ENCODE measurements at places on chromosomes 12 and 14.

GRCh38 chr12:5537771-5538170 is 105.9 kb downstream of the NTF3 start:
- no peak for DNase-seq

DNA sequence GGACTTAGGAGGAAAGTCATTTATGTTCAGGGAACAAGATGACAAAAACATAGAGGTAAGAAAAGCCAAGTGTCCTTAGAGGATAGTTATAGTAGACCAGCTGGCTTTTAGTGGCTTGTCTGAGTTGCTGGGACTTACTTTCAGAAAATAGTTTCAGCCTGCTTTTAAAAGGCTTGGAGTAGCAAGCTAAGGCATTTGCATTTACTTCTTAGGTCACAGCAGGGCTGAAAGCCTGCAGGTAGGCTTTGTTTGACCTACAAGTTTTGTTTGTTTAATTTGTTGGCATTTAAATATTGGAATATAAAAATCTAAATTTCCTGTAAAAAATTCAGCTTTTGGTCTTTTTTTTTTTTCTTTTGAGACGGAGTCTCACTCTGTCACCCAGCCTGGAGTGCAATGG is 5.1 kb downstream of the ACSS3 start:
- DNase-seq: no peak

- DNase-seq: peak; percentile 36
These were observed 10.6 kb upstream of the CLEC12A start for GRCh38 chr12:9960590-9960989.

DNA sequence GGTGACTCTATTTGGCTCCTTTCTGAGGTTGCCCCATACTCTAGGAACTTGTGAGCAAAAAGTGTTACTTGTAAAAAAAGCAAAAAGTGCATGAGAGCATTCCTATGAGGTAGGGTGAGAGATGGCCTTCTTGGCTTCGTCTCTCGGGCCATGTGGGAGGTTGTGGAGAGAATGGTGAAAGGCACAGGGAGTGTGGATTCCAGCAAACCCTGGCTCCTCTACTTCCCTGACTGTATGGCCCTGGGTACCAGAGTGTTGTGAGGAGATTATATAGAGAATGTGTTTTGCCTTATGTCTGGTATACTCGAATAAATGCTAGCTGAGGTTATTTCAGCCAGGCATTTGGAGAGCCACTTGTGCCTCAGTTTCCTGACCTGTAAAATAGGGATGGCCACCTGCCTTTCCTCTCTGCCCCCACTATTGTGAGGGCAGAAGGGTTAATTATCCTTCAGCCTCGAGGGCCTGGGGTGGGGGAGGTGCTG is 11.0 kb downstream of the PLEKHG3 start:
- DNase-seq: no peak

DNA sequence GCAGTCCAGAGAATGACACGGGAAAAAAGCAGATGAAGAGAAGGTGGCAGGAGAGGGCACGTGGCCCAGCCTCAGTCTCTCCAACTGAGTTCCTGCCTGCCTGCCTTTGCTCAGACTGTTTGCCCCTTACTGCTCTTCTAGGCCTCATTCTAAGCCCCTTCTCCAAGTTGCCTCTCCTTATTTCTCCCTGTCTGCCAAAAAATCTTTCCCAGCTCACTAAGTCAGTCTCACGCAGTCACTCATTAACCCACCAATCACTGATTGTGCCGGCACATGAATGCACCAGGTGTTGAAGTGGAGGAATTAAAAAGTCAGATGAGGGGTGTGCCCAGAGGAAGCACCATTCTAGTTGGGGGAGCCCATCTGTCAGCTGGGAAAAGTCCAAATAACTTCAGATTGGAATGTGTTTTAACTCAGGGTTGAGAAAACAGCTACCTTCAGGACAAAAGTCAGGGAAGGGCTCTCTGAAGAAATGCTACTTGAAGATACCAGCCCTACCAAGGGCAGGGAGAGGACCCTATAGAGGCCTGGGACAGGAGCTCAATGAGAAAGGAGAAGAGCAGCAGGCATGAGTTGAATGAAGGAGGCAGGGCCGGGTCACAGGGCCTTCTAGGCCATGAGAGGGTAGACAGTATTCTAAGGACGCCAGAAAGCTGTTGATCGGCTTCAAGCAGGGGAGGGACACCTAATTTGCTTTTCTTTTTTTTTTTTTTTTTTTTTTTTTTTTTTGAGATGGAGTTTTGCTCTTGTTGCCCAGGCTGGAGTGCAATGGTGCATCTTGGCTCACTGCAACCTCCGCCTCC is 40.9 kb downstream of the DAD1 start:
- DNase-seq: no peak

DNA sequence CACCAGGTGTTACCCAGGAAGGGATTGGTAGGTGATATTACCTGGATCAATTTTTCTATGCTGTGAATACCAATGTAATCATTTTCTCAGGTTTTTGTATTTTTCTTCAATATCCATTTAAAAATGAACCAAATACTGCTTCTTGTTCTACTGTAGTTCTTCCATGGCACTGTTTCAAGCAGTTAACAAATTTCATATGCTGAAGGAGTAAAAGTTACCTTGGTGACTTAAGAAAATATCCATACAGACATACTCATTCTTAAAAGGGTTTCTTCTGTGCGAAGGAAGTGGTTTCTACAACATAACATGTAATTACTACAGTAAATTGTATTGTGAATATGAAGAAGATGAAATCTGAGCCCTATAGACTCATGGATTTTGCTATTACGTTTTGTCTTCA is 222.5 kb downstream of the TMEM117 start:
- no peak for DNase-seq

DNA sequence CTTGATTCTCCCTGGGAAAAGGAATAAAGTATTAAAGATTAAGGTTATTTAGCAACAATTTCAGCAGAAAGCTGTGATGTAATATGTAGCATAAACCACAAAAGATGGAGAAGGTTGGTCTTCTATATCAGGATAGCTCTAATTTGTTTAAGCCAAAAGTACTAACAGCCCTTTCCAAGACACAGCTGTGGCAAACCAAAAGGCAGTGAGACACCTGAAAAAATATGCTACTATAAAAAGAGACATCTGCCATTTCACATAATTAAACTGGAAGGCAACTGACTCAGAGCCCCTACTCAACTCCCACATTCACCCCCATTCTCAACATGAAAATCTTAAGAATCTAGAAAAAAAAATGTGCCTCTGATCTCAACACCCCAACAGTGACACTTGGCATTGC is 390.2 kb upstream of the PRICKLE1 start:
- no peak for DNase-seq

Data from suppressor macrophage treated with lipopolysaccharide for 1 hour (primary cell).